Putamen (tissue), 1 donor: ENCODE measurements at places on chromosomes 3 and 15.

- DNase-seq = no peak
These were observed 843.9 kb downstream of the TUSC7 start for GRCh38 chr3:117553461-117553860.

GRCh38 chr3:42020684-42021307 lies 58.9 kb upstream of the ULK4 start:
- DNase-seq = no peak

- DNase-seq = no peak
These were observed 9.2 kb downstream of the HSPBAP1 start for GRCh38 chr3:122784436-122784835.

DNA sequence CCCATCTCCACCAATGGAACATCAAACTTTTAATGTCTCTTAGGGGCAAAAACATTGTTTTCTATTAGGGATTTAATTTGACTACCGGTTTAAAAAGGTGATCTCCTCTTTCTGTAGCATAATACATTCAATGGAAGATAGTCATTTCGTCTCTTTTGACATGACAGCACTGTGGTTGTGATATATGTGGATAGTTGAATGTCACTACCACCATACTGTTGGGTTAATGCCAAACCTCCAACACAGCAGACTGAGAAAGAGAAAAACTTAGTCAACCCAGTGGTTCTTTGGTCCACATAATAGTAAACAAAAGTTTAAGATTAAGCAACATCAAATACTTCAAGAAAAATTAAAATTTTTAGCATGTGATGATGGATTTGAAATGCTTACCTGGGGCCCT lies 530.4 kb downstream of the AGBL1 start:
- DNase-seq = no peak

- no peak for DNase-seq
These were observed 21.5 kb upstream of the GASK1A start for GRCh38 chr3:42957573-42957972.

DNA sequence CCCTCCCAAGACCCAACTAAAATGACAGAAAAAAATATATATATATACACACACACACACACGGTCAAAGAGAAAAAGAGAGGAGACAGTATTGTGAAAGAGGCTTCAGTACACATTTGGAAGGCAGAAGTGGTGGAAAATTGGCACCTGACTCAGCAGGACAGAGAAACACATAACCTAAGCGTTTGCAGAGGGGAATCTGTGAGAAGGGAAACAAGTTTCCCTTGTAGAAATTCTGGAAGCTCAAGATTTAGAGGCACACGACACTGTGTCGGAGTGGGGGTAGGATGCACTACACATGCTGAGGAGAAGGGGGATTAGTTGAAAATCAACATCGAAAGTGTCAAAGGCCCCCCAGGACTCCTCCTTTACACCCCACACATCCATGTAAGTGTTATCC lies 53.1 kb downstream of the PAK2 start:
- DNase-seq = no peak

- DNase-seq = no peak
These were observed 232.2 kb upstream of the FEZF2 start for GRCh38 chr3:62605413-62606068.

DNA sequence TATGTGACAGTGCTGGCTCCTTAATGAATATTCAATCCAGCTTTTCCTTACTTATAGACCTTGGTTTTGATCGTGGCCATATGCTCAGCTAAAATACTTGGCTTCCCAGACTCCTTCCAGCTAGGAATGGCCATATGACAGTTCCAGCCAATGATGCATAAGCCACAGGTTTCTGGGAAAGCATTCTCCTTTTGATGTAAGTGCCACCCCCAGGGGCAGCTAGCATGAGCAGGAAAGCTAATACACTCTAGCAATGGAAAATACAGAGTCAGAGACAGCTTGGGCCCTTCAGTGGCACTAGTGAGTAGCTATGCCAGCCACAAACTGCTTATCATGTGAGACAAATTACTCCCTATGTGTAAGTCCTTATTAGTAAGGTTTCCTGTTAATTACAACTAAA lies 26.7 kb downstream of the TBC1D2B start:
- no peak for DNase-seq
